ENCODE measurements at places on chromosomes 7 and 10. TPM values are rescaled to one million over a fixed set of nuclear protein-coding genes. Genes with fewer than 3 reads are reported as not detected.

DNA sequence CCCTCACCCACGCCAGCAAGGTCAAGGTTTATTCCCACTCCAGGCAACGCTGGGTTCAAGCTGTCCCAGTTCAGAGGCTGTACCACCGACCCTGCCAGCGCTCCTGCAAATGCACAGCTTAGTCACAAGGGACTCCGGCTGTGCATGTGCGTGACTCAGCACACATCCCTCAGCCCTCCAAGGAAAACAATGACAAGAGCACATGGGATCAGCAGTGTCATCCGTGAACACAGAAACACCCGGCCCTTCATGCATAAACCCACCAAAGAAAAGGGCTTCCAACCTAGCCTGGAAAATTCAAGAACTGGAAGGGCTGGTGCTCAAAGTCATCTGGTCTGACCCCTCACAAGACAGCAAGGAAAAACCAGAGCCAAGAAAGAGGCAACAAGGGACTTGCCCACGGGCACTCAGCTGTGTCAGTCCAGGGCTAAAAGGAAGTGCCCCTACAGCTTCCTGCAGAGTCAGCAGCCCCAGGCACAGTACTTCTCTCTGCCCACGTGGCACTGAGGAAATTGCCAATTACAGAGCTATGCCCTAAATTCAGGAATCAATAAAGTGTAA lies 106.1 kb downstream of the KCNMA1 start:
- DNase-seq: no peak

GRCh38 chr7:25455683-25456251 lies 227.5 kb upstream of the NPVF start:
- no peak for DNase-seq

- no peak for DNase-seq
Measured at GRCh38 chr7:120131096-120131839, 141.7 kb upstream of the KCND2 start.

DNA sequence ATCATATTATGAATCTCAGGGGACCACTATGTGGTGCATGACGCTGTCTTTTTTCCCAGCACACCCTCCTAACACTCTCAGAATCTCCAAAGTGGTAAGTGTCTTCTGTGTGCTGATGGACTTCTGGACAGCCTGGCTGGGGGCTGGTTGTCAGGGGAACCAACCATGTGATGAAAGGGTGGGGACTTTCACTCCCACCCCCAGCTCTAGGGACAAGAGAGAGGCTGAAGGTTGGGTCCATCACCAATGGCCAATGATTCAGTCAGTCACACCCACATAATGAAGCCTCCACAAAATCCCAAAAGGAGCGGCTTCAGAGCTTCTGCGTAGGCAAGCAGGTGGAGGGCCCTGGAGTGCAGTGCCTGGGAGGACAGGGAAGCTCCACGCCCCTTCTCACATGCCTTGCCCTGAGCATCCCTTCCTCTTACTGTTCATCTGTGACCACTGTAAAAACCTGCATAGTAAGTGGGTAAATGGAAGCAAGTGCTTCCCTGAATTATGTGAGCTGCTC lies 44.6 kb downstream of the RASGEF1A start:
- DNase-seq: no peak

DNA sequence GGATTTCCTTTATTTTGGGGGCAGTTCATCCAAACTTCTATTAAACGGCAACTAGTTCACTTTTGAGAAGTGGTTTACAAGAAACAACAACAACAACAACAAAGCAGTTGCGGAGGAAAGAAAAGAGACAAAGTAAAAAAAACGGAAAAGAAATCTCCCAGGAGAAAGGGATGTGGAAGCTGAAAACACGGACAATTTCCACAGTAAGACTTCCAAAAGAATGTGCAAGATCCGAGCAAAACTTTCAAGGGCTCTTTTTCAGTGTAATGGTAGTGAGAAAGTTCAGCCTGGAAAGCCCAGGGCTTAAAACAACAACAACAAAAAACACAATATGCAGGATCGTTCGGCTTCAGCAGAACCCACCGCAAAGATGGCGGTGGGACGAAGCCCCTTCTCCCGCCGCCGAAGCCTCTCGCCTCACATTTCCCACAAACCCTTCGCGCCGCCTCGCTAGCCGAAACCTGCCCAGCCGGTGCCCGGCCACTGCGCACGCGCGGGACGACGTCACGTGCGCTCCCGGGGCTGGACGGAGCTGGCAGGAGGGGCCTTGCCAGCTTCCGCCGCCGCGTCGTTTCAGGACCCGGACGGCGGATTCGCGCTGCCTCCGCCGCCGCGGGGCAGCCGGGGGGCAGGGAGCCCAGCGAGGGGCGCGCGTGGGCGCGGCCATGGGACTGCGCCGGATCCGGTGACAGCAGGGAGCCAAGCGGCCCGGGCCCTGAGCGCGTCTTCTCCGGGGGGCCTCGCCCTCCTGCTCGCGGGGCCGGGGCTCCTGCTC lies at the start of gene TNKS2:
TSS of gene TNKS2 (plus strand) at position 553 of the 775 bp plus-strand sequence. CDS start 265 bp downstream, outside the sequence.
- peak; percentile 96 for DNase-seq

DNA sequence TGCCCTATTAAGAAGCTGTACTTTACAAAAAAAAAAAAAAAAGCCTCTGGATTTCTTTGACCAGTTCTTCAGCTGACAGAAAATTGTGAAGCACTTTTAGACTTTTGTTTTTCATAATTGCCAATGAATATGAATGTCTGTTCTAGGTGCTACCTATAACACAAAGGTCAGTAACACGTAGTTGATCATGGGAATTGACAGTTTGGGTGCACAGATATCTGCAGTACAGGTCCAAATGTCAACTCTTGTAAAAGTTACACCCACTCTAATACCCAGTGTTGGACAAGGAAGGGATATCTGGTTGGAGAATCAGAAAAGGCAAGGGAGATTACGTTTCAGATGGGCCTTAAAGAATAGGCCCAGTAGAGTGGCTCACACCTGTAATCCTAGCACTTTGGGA lies 1.8 kb downstream of the REEP3 start:
- DNase-seq: peak; percentile 20

- DNase-seq: no peak
Measured at GRCh38 chr7:7554021-7554432, 12.7 kb upstream of the MIOS start.

The ELFN1 gene
- polyA plus RNA-seq: 0.53 TPM

DNA sequence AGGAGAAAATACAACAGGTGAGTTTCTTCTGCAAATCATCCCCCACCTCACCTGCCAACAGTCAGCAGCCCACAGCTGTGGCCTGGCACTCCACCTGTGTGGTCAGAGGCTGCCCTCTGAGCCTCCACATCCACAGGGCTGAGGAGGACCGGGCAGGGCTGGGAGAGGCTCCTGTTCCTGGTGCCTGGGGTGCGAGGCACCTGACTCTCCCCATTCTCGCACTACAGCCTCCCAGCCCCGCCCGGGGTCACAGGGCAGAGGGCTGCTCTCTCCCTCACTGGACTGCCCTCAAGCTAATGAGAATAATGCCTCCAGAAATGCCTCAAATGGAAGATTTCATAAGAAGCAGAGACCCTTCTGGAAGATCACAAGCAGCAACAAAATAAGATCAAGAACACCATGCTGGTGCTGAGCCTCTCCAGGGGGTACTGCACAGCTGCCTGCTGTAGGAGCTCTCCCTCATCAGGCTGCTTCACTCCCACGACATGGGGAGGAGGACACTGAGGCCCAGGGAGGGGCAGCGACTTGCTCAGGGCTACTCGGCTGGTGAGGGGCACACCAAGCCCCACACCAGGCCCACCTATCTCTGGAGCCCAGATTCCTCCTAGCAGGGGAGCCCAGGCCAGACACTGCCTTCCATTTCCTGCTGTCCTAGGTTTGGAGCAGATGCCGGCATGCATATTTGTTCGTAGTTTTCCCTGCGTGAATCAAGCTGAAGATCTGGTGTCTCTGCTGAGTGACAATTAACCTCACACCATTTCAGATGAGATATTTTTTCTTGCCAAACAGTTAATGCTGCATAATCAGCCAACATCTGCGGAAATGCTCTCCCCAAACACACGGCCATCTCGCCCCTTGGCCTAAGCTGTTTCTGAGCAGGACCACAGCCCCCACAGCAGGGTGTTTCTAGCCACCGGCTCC lies 76.5 kb downstream of the FAM53B start:
- DNase-seq: no peak

Measured in stomach (tissue), 19 donors.